Dorsolateral prefrontal cortex (tissue), 122 donors: ENCODE measurements at places on chromosomes 5 and 9. TPM values are rescaled to one million over a fixed set of nuclear protein-coding genes. Genes with fewer than 3 reads are reported as not detected.

The PCDHB15 gene
- 11.9 TPM for total RNA-seq

DNA sequence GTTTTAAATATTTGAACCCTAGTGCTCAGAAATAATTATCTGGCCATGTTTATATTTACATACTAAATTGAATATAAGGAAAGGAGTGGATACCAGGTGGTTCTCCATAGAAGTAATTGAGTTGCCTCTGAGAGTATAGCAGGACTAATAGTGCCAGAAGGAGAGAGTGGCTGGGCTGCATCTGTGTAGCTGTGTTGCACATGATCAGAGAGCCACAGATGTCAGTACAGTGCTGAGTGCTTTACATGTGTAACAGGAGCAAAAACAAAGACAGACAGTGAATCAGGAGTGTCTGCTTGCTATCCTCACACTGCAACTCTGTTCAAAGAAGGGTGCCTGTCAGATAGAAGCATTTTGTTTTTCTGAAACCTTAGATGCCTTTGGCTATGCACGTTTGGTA is 353.9 kb upstream of the PAPPA start:
- no peak for DNase-seq

DNA sequence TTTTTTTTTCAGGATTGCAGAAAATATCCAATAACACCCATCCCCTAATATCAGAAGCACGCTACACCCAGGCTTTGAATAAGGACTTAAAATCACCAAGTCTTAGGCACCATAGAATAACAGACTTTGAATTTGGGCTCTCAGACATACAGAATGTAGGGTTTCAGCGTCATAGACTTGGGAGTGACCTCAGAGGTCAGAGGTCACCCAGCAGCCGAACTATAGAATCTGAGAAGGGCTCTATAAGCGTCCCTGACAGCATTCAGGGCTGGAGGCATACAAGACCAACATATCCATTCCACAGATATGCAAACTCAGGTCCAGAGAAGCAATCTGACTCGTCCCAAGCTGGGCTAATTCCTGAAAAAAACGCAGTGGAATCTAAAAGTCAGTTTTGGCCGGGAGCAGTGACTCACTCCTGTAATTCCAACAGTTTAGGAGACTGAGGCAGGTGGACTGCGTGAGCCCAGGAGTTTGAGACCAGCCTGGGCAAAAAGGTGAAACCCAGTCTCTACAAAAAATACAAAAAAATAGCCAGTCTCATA is 34.7 kb downstream of the SLC6A7 start:
- no peak for DNase-seq

GRCh38 chr9:106450549-106450948 is 412.4 kb upstream of the ZNF462 start:
- no peak for DNase-seq

DNA sequence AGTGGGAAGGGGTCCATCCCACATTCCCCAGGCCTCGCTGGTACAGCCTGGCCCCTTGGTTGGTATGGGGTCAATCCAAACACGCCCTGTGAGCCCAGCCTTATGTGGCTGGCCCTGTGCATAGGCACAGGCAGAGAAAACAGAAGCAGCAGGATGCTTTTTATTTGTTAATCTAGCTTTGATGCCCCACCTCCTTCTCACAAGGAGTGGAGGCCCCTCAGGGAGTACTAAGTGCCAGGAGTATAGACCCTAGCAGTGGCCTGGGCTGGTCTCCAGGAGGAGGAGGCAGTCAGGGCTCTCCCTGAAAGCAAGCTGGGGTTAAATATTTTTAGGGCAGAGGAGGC is 14.6 kb upstream of the TCF7 start:
- DNase-seq: no peak
